Heart left ventricle (tissue), 16 donors: ENCODE measurements at places on chromosomes 2 and 18. TPM values are rescaled to one million over a fixed set of nuclear protein-coding genes. Genes with fewer than 3 reads are reported as not detected.

Gene RUFY4
- not detected for total RNA-seq

Gene CYP27C1
- total RNA-seq = not detected

Gene ANKRD53
- 1.8 TPM for total RNA-seq

Gene CTAGE1
- total RNA-seq = not detected

Gene FHOD3
- 532 TPM for total RNA-seq

Gene SCG2
- 0.22 TPM for total RNA-seq

Gene GALR1
- total RNA-seq = 0.08 TPM

Gene ACTR1B
- total RNA-seq = 80.4 TPM

Gene SKOR2
- not detected for total RNA-seq

Gene FAM237A
- total RNA-seq = not detected

Gene M1AP
- not detected for total RNA-seq

Gene DSG1
- total RNA-seq = 1.5 TPM

Gene MYO3B
- not detected for total RNA-seq

Gene SMC6
- 12.8 TPM for total RNA-seq

Gene PDE11A
- total RNA-seq = 1.0 TPM

Gene MROH2A
- total RNA-seq = not detected

Gene SAG
- total RNA-seq = not detected

Gene LINC00305
- not detected for total RNA-seq

Gene PSMA8
- not detected for total RNA-seq

Gene CRACDL
- 4.0 TPM for total RNA-seq

Gene DSG4
- total RNA-seq = not detected

Gene TMEM17
- total RNA-seq = 1.2 TPM

Gene THSD7B
- total RNA-seq = 0.16 TPM

Gene MLPH
- total RNA-seq = 50.3 TPM

Gene IL36A
- total RNA-seq = not detected

Gene KCNJ3
- 6.2 TPM for total RNA-seq

Gene NPAS2
- 29.5 TPM for total RNA-seq

Gene SGO2
- total RNA-seq = 0.58 TPM

Gene OST4
- total RNA-seq = 340 TPM

Gene KRTCAP3
- not detected for total RNA-seq

Gene TNFRSF11A
- 2.5 TPM for total RNA-seq

Gene MC5R
- total RNA-seq = not detected

Gene GAREM1
- 14.7 TPM for total RNA-seq

Gene NPPC
- 0.42 TPM for total RNA-seq

Gene PER2
- total RNA-seq = 4.1 TPM

Gene HADHA
- 520 TPM for total RNA-seq

Gene SLC38A11
- 0.85 TPM for total RNA-seq

Gene MAP3K19
- not detected for total RNA-seq

Gene CABYR
- 0.45 TPM for total RNA-seq

Gene SLC9A4
- not detected for total RNA-seq

Gene SLC14A1
- 19.4 TPM for total RNA-seq

Gene ALPP
- total RNA-seq = not detected

Gene DCC
- not detected for total RNA-seq

Gene COLEC11
- 3.1 TPM for total RNA-seq

Gene AP1S3
- total RNA-seq = 0.69 TPM

Gene LOXL3
- 1.9 TPM for total RNA-seq

Gene SERPINB13
- total RNA-seq = not detected

Gene KIF5C
- 1.3 TPM for total RNA-seq

Gene GAL3ST2
- not detected for total RNA-seq

Gene EMX1
- not detected for total RNA-seq

Gene LCT
- total RNA-seq = not detected

Gene DQX1
- total RNA-seq = not detected

Gene ZNF396
- total RNA-seq = 0.38 TPM

Gene PMAIP1
- not detected for total RNA-seq
